ENCODE measurements at places on chromosomes 6 and 20.

GRCh38 chr6:97222903-97223302 lies 60.1 kb downstream of the MMS22L start:
- no peak for DNase-seq

- DNase-seq, result no peak
Measured at GRCh38 chr20:14343491-14344065, 6.2 kb upstream of the FLRT3 start.

GRCh38 chr20:62398120-62398821 lies 8.8 kb downstream of the CABLES2 start:
- no peak for DNase-seq

- no peak for DNase-seq
Measured at GRCh38 chr20:33081411-33082154, 2.1 kb downstream of the BPIFB4 start.

- DNase-seq, result no peak
Measured at GRCh38 chr6:116483616-116484015, 22.4 kb downstream of the CALHM6 start.

DNA sequence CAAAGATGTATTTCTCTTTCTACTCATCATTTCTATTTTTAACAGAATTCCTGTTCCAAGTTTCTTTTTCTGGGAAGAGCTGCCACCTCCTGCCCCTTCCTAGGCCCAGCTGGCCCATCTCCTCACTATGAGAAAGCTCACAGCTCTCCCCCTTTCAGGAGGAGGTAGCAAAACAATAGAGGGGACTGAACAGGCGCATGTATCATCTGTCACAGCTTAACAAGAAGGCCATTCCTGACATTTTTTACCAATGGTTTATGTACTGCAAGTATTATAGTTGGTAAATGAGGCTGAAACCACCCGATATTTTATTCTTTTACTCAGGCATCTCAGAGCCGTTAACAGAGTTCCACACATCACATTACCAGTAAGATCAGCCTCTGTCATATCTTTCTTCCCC lies 103.7 kb upstream of the MTHFD1L start:
- DNase-seq, result no peak

All from stimulated activated CD8-positive, alpha-beta memory T cell treated with anti-CD3 and anti-CD28 coated beads, Interleukin-15, amount 100 ng/mL, for 48 hours (primary cell).